Activated naive CD4-positive, alpha-beta T cell treated with anti-CD3 and anti-CD28 coated beads, Interleukin-2, amount 10 ng/mL, durations not matched to agents 7 days and 5 days (primary cell): ENCODE measurements at places on chromosomes 1 and 21.
A peak's percentile ranks its signal among the peaks of the same experiment; 100 is the strongest.

GRCh38 chr1:234170067-234170466 lies 203.2 kb upstream of the COA6 start:
- DNase-seq, result no peak

GRCh38 chr1:1510912-1511532 lies 940 bp upstream of the ATAD3A start:
- DNase-seq, result peak; percentile 30

DNA sequence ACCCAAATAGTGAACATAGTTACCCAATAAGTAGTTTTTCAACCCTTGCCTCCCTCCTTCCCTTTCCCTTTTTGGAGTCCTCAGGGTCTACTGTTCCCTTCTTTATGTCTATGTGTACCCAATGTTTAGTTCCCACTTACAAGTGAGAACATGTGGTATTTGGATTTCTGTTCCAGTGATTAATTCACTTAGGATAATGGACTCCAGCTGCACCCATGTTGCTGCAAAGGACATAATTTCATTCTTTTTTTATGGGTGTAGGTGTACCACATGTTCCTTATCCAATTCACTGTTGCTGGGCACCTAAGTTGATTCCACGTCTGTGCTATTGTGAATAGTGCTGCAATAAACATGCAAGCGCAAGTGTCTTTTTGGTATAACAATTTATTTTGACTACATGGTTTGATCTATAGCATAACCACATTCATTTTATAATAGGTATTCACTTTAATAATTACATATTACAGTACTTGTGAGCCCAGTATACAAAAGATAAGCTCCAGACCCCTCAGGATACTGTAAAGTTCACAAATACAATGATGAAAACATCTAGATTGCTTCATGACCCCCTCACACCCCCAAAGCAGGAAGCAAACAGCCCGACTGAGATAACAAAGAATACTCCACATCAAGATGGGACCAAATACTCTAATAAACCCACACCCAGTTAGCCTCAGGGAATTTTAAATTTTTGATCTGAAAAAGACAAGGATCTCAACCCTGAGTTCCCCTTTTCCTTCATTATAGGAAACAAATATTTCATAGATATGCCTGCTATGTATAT lies 45.3 kb downstream of the PUM1 start:
- DNase-seq, result no peak

DNA sequence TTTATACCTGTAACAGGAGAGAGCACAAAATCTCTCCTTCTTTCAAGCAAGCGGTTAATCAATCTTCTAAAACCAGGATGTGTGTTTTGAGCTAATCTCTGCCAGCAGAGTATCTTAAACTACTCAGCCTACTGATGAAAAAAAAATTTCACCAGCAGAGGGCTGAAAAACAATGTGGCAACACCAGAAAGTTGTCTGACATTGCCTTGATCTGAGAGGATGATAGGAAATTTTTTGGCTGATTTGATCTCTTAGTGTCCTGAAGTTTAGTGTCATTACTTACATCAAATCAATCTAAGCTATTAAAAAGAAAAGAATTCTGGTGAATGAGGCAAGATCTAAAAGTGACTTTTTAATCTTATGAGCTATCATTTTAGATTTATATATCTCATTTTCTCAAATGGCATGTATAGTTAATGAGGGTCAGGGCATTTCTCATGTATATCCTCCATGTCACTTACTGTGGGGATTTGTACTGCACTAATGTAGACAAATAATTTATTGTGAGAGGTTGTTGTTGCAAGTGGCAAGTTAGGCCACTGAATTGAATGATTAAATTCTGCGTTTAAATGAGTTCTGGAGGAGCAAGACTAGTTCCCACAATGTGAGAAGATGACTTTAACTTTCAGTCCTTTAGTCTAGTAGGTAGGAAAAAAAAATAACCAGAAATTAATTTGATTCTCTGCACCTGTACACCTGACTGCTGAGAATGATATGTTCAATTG lies 10.9 kb downstream of the ADAMTS1 start:
- DNase-seq, result no peak

DNA sequence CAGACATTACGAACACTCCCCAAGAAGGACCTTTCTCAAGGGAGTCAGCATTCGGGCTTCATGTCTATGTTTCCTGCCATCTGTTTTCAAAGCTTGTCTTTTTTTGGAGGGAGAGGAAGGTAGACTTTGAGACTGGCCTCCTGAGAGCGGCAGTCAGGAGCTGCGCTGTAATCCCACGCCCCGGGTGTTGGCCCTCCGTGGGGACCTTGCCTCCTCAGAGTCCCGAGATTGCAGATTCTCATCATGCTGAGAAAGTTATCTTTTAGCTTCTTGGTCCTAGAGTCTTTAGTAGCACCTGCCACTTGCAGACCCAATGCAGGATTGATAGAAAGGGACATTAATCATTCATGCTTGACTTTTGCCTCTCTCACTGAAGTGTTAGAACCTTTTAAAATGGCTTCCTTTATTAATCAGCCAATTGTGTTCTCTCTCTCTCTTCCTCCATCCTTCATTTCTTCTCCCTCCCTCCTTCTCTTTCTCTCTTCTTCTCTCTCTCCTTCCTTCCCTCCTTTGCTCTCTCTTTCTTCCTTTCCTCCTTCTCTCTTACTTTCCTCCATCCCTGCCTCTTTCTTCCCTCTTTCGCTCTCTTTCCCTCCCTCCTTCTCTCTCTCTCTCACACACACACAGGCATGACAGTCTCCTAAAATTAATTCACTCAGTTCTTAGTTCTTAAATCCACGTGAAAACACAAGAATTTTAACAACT lies 25.2 kb upstream of the GNPAT start:
- no peak for DNase-seq

GRCh38 chr1:37987679-37988078 lies 2.1 kb downstream of the SF3A3 start:
- DNase-seq, result no peak

DNA sequence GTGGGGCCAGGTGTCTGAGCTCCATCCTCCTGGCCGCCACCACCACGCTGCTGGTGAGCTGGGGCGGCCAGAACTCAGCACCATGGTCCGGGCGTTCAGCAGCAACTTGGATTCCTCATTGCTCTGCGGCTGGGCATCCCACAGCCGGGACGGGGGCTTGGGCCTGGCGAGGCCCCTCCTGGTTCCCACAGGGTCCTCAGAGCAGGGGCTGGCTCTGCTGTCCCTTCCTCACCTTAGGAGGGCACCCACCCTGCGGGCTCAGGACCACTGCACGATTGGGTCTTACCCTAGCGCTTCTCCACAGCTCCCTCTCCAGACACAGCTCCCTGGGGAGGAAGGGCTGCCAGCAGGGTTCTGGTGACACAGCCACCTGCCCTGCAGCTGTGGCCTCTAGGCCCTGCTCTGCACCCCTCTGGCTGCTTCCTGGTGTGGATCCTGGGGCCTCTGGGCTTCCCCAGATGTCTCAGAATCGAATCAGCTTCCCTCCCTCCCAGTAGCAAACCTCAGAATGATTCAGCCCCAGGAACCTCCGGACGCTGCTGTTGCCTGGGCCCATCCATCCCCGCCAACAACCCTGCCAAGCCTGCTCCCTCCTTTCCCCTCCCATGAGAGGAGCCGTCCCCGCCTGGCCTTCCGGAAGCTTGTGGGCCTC lies 25.0 kb downstream of the CRYAA start:
- no peak for DNase-seq

DNA sequence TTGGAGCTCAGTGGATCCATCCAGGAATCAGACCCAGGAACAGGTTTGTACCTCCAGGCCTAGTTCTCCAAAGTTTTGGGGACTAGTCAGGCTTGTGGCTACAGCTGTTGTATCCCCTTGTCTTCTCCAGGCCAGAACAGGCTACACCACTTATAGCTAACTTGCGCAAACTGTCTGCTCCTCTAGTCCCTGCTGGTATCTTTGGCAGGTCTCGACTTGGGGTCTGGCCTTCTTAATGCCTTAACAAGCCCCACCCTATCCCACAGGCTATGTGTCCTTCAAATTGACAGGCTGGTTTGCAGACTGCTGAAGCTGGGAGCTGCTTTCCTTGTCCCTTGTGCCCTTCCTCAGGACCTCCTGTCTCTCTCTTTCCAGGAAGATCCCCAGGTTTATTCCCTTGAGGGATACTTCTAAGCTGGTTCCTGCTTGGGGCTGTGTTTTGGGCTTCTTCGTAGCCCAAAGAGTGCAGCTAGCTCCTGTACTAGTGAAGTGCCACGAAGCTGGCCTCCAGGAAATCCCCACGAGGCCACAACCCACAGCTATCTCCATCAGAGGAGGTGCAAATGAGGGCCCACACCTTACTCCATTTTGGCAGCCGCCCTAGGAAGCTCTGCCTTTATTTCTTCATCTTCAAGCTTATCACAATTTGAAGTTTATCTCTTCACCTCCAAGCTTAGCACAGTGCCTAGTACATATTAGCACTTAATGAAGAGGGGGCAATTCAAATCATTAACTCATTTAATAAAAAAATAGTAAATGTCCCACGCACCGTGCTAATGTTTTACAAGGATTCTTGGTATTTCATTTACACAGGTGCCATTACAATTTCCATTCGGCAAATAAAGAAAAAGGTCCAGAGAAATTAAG lies 683 bp upstream of the DMAP1 start:
- peak; percentile 57 for DNase-seq

GRCh38 chr21:14918527-14918926 lies 146.3 kb downstream of the NRIP1 start:
- DNase-seq, result no peak

- DNase-seq, result no peak
These were observed 17.7 kb upstream of the KDM4A start for GRCh38 chr1:43632135-43632670.

GRCh38 chr1:80933346-80933745 lies 867.4 kb upstream of the ADGRL2 start:
- DNase-seq, result no peak

DNA sequence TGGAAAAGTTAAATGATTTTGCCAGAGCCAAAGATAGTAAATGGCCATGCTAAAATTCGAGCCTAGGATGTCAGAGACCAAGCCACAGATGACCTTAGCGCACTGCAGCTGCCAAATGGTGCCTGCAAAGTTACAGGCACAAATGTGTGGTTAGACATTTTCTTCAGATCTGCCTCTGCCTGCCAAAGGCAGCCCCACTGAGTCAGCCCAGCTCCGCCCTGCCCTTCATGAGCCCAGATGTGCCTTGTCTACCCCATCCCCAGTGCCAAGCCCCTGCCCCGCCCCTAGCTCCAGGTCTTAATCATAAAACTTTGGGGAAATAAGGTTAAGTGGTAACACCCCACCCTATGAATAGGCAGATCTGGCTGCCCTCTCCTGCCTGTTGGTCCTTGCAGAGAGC lies 105.9 kb downstream of the DTL start:
- DNase-seq, result no peak

- DNase-seq, result no peak
These were observed 10.7 kb upstream of the SDC3 start for GRCh38 chr1:30919025-30919881.

GRCh38 chr1:53792806-53793205 lies 45.3 kb downstream of the NDC1 start:
- no peak for DNase-seq

GRCh38 chr1:153959454-153959853 lies 1.0 kb upstream of the CRTC2 start:
- no peak for DNase-seq

GRCh38 chr1:29744684-29745490 lies 508.6 kb downstream of the PTPRU start:
- DNase-seq, result no peak

DNA sequence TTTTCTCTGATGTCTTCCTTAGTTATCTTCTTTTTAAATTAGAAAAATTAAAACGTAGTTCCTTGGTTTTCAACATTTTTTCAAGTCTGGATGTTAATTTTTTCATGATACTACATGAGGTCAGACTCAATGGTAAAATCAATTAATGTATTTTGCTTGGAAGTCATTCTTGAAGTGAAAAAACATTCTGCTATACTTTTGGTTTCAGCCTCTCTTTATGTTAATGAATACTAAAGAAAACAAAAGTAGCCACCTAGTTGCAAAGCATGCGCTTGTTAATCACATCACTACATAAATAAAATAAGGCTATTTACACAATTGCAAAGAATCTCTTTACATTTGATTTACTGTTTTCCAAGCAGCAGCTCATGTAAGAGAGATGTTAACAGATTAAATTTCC lies 170.4 kb downstream of the LIPI start:
- DNase-seq, result no peak

- DNase-seq, result no peak
These were observed 18.5 kb downstream of the NTMT2 start for GRCh38 chr1:170164103-170164763.

- DNase-seq, result no peak
These were observed 101.3 kb upstream of the ESRRG start for GRCh38 chr1:216824511-216824910.

DNA sequence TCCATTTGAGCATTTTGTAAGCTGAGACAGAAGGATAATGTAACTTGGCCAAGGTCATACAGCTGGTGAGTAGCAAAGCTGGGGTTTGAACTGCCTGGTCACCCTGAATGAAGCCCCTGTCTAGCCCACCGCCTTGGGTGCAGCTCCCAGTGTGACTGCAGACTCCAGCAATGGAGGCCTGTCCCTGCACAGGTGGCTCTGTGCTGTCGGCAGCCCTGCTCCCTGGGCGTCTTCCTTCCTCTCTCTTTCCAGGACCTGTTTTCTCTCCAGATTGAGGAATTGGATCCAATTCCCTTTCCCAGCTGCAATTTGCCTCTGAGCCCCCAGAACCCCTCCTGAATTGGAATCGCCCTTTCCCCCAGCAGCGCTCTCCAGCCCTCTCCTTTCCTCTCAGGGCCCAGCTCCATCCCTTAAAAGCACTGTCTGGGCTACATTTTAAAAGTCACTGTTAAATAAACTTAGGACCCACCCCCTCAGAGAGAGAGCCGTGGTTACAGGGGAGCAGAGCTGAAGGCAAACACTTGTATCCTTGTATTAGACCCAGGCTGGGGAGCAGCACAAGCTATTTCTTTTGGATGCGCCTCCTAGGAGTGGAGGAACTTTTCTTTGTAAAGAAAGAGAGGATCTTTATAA lies 161.4 kb upstream of the LMO4 start:
- no peak for DNase-seq

GRCh38 chr21:25283720-25284119 lies 323.6 kb downstream of the MRPL39 start:
- DNase-seq, result no peak

DNA sequence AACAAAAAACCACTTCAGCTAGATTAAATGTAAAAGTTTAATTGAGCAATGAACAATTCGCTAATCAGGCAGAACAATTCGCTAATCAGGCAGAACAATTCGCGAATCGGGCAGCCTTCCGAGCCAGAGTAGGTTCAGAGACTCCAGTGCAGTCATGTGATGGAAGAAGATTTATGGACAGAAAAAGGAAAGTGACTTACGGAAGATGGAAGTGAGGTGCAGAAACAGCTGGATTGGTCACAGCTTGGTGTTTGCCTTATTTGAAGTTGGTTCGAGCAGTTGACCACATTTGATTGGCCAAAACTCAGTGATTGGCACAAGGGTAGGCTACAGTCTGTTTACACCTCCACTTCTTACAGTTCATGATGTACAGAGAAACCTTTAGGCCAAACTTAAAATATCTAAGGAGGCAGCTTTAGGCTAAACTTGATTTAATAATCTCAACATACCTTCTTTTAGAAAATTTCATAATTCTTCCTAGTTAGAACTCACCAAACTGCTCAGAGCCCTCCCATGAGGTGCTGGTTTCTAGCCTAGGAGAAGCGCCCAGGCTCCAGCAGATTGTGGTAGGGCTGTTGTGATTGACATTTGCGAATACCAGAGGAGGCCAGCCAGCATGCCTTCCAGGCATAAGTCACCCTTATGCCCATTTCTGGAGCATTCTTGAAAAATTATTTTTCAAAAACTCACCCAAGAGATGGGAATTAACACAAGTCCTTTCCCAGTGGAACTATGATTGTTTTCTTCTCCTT lies 22.8 kb upstream of the KCNC4 start:
- no peak for DNase-seq
